NCI-H510A treated with DMSO at 0.1 percent for 48 hours (cell line): ENCODE measurements at places on chromosomes 11 and 22.

- no peak for DNase-seq
These were observed 34.0 kb downstream of the SIK3 start for GRCh38 chr11:117064275-117064674.

DNA sequence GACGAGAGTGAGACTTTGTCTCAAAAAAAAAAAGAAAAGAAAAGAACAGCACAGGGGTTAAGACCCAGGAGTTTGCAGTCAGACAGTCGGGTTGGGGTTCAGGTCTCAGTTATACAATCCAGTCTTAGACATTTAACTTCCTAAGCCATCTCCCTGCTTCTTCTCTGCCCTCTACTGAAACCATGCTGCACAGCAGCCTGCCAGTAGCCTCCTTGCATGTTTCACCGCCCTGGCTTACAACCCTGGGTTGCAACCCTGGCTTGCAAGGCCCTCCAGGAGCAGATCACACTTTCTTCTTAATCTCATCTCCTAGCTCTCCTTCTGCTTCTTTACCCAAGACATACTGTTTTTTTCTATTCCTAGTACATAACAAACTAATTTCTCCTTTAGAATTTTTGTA lies 5.9 kb upstream of the B3GAT3 start:
- DNase-seq, result no peak

- no peak for DNase-seq
These were observed 90.5 kb downstream of the PDE2A start for GRCh38 chr11:72583616-72584292.

GRCh38 chr22:46031557-46031956 lies 54.6 kb upstream of the WNT7B start:
- no peak for DNase-seq

DNA sequence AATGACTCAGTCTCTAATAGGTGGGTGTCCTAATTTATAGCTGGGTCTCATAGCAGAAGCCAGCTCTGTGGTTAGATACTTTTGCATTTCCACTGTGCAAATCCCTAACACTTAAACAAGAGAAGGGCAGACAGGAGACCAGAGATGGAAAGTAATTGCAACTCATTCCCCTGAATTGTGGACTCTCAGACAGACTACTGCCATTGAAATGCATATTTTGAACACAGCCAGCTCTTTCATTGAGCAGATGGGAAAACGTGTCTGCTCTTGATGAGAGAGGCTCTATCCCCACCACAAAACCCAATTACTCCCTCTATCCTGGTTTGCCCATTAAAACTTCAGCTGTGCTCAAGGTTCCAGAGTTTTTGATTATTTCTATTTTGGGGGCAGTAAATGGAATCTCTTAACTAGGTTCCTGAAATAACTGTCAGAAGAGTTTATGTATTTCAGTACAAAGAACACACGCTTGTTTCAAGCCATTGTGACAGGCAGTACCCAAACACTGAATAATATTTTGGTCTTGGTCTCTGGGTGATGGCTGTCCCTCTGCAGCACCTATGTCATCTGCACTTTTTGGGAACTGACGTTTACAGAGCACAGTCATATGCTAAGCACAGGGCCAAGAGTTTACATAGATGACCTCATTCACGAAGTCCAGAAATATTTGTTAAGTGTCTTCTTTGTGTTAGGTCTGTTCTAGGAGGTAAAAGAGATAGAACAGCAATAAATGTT lies 41.7 kb downstream of the FAM227A start:
- DNase-seq, result no peak

GRCh38 chr11:116835042-116835772 lies 2.2 kb downstream of the APOA1 start:
- no peak for DNase-seq

- DNase-seq, result no peak
These were observed 69.8 kb downstream of the FBLN1 start for GRCh38 chr22:45572444-45572843.

GRCh38 chr11:41983475-41983874 lies 524.0 kb upstream of the LRRC4C start:
- DNase-seq, result no peak

DNA sequence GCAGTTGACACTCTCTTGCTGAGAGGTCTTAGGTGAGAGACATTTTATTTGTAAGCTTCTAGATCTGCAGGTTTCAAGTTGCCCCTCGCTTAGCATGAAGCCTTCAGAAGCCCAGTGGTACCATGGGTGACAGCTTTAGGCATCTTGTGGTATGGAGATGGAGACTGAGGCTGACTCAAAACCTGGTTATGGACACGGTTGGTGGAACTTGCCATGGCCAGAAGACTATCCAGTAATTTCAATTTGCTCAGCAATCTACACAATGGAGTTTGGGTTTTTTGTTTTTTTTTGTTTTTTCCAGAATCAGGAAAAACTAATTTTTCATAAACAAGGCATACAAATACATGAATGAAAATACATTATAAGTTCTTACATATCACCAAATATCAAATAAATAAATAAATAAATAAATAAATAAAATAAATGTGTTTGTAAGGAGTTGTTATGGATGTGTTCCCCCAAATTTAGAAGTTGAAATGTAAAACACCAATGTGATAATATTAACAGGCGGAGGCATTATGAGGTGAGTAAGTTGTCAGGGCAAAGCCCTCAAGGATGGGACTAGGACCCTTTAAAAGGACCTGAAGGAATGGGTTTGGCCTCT lies 22.6 kb downstream of the ETS1 start:
- DNase-seq, result no peak

DNA sequence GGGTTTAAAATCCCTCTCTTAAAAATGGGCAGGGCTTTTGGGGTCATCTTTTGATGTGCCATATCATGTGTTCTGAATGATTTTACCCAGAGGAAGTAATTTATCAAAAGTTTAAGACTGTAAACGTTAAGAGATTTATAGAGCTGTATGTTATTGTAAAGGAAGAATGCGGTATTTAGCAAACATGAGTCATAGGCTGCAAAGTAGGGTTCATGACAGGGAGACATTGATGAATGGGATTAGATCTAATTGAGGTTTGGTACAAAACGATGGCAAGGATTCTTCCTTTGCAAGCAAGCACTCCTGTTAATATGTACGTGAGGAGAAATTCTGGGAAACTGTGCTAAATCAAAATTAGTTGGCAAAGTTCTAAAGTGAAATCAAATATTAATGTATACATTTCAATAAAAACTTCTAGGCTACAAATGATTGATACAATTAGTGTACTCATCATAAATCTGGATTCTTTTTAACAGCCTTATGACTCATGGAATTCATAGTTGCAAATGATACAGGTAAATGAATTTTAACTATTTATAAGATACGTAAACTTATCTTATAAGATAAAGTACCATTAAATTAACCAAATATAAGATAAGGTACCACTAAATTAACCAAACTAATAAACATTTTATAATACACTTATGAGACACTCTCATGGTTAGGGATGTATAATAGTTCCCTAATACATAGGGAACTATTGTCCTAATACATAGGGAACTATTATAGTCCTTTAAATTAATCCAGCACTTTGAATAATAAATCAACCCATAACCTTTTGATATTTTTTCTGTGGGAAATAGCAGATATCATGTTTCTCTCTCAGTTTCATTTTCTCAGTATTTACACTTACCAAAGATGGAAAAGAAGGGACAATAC lies 58.4 kb downstream of the KIF18A start:
- no peak for DNase-seq

GRCh38 chr11:19664886-19665548 lies 47.6 kb upstream of the NAV2 start:
- DNase-seq, result no peak

DNA sequence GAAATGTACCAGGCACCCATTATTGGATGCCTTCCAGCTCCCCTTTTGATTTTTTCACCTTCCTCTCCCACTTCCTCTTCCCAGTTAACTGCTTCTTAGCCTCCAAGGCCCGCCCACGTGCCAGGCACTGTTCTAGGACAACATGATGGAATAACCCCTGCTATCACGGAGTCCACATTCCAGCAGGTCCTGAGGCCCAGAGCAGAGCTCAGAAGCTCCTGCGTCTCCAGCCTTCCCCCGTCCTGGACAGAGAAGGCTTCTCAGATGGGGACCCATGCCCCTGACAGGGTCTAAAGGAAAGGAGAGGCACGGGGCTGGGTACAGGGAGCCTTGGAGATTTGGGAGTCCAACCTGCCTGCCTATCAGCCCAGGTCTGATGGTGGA lies 29.1 kb downstream of the TRIM29 start:
- no peak for DNase-seq

GRCh38 chr11:74138572-74138971 lies 32.2 kb downstream of the C2CD3 start:
- peak; percentile 28 for DNase-seq

GRCh38 chr11:72643547-72643946 lies 30.7 kb downstream of the PDE2A start:
- DNase-seq, result no peak

DNA sequence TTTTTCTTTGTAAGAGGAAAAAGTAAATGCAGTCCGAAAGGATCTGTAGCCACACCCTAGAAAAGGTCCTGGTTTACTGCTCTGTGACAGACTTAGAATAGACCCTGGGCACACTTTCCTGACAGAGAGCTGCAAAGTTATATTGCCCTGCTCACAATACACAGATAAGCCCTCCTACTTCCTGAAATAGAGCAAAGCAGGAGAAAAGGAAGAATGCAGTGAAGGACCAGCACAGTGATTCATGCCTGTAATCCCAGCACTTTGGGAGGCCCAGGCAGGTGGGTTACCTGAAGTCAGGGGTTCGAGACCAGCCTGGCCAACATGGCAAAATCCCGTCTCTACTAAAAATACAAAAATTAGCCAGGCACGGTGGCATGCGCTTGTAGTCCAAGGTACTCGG lies 2.2 kb downstream of the CYB561A3 start:
- DNase-seq, result no peak

- no peak for DNase-seq
These were observed 243.1 kb upstream of the BLID start for GRCh38 chr11:122359081-122359571.

GRCh38 chr22:32509045-32509444 lies 34.4 kb downstream of the FBXO7 start:
- DNase-seq, result no peak

- no peak for DNase-seq
These were observed 8.9 kb downstream of the TRPM5 start for GRCh38 chr11:2435288-2436012.

DNA sequence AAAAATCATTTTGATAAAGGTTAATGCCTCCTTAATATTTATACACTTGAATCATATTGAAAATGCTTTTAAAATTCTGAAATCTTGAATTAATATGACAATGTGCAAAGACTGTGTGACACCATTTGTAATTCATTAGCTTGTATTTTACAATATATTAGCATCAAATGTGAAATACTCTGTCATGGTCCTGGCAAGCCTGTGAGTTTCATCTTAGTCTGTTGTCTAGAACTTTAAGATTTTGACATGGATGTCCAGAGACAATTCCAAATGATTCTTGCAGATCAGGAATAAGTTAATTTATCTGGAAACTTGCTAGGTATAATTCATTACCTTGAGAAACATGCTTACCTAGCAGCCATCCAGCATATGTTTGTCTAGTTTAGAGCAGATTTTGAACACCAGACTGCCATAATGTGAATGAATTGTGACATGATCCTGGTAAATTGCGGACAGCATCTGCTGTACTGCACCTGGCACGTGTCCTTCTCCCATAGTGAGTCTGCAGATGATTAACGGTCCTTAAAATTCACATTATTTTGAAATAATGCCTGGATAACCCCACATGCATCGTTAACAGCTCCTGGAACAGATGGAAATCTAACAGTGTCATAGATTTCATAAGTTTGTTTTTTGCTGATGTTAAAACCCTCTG lies 34.5 kb upstream of the DEUP1 start:
- no peak for DNase-seq

GRCh38 chr22:47238690-47239473 lies 476.4 kb downstream of the TBC1D22A start:
- no peak for DNase-seq

DNA sequence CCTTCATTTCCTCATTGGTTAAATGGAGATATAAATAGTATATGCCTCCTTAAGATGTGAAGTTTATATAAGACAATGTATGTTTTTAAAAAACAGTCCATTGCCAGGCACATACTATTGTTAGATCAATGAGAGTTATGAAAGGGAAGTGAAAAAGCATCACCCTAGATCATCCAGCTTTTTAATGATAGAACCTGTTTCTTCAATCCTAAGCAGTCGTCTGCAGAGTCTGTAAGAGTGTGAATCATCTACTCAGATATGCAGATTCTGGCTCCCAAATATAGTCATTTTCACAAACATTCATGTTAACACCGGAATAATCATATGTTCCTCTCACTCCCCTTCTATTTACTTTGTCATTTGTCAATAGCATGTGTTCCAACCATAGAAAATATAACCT lies 65.3 kb upstream of the SLN start:
- no peak for DNase-seq

DNA sequence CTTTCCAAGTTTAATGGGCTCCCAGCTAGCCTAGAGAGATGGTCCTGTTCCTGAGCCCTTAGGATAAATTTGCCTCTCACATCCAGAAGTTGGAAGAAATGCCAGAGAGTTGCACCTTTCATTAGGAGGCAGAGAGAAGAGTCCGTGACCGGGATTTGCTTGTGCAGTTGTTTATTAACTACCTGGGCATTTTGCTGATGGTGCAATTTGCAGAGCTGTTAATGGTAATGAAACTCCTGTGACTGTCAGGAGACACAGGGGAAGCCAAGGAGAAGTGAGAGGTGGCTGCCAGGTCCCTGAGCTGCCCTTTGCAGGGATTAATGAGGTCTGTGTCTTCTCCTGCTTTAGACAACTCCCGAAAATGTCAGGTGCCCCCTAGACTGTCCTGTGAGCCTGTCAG lies 69.1 kb upstream of the B3GAT1 start:
- DNase-seq, result no peak

GRCh38 chr11:46452918-46453517 lies 61.4 kb upstream of the CHRM4 start:
- DNase-seq, result no peak

GRCh38 chr22:45608763-45609180 lies 62.9 kb upstream of the ATXN10 start:
- DNase-seq, result no peak

GRCh38 chr11:116896211-116896610 lies 58.8 kb upstream of the APOA1 start:
- no peak for DNase-seq

DNA sequence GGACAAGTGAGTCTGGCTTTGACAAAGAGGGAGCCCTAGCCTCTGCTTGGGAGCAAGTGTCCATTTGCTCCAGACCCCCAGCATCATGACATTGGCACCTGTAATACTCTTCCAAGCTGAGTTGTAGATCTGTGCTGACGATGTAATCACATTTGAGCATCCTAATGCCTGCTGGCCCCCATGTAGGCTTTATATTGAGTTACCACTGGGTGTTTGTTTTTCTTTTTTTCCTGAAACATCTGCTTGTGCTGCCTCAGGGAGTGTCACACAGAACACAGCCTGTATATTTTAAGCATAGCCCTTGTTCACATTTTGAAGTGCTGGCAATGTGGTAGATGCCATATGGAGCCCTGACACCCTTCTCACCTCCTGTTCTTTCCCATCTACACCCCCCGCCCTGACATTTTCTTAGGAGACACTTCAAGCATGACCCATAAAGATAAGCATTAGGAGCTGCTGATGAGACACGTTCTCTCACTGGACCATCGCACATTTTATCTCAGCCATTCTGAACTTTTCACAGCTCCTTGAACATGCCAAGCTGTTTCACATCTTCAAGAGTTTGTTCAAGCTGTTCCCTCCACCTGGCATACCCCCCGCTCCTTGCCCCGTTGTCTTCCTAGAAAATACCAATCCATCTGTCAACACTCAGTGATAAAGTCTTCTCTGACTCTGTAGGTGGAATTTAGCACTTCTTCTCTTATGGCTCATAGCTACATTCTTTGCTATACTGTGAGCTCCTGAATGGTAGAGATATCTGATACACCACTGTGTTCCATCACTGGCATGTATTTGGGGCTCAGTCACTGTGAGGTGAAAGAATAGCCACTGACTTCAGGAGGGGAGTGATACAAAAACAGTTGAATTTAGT lies 128.7 kb downstream of the TRIM44 start:
- peak; percentile 18 for DNase-seq
